ENCODE measurements at places on chromosomes 12 and 14.

DNA sequence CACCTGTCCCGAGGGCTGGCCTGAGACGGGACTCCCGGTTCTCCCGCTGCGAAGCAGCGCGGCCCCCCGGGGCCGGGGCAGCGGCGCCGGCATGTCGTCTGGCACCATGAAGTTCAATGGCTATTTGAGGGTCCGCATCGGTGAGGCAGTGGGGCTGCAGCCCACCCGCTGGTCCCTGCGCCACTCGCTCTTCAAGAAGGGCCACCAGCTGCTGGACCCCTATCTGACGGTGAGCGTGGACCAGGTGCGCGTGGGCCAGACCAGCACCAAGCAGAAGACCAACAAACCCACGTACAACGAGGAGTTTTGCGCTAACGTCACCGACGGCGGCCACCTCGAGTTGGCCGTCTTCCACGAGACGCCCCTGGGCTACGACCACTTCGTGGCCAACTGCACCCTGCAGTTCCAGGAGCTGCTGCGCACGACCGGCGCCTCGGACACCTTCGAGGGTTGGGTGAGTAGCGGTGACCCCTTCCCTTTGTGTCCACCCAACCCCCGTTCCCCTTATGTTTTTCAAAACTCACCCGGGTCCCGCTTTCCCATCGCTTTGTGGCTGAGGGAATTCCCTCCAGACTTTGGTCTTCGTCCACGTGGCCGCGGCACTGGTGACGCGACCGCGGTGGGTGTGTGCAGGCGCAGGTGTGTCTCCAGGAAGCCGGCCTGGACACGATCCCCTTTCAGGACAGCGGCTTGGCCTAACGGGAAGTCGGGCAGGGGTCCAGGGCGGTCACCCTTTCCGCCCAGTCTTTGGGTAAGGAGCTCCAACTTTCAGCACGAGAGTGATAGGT lies 826 bp downstream of the PRKCH start:
- no peak for DNase-seq

DNA sequence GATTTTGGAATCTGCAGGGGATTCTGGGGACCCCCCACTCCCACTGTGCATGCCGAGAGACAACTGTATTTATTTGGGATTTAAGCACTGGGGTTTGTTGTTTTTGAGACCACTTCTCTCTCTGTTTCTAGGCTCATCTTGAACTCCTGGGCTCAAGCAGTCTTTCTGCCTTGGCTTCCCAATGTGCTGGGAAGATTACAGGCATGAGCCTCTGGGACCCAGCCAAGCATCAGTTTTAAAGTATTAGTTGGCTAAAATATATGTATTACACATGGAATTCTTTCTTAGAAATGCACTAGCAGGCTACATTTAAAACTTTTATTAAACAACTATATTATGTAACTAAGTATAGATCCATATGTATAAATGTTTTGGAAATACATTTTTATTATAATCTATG lies 78.3 kb downstream of the AEBP2 start:
- DNase-seq, result no peak

- no peak for DNase-seq
These were observed 66.6 kb downstream of the DAAM1 start for GRCh38 chr14:59254911-59255545.

DNA sequence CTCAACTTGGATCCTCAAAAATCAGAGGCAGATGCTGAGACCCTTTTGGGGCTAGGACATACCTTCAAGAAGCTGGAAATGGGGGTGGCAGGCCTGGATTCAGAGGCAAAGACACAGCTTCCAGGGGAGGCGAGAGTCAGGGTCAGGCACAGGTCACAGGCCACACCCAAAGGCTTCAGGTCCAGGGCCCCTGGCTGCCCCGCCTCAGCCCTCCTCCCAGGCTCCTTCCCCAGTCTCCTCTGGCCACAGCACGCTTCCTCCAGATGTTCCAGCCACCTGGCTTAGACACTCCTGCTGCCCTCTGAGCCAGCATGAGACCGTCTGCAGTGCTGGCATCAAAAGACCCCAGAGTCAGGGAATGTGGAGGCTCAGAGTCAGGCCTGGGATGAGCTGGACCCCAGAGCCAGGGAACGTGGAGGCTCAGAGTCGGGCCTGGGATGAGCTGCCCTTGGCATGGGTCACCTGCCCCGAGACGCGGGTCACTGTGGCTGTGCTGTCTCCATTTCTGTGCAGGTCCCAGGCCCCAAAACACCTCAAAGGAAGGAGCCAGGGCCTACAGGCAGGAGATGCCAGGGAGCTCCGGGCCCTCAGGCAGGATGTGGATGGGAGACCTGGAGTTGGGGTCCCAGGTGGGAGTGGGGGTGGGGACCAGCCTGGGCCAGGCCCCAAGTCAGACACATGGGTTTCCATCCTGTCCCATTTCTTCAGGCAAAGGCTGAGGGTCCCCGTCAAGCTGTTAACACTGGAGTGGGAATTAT lies 58.9 kb downstream of the DIO3 start:
- DNase-seq, result no peak

GRCh38 chr14:103518422-103519042 lies 4.1 kb downstream of the CKB start:
- DNase-seq, result peak; percentile 48

- no peak for DNase-seq
These were observed 45.6 kb upstream of the EGLN3 start for GRCh38 chr14:33996462-33996861.

DNA sequence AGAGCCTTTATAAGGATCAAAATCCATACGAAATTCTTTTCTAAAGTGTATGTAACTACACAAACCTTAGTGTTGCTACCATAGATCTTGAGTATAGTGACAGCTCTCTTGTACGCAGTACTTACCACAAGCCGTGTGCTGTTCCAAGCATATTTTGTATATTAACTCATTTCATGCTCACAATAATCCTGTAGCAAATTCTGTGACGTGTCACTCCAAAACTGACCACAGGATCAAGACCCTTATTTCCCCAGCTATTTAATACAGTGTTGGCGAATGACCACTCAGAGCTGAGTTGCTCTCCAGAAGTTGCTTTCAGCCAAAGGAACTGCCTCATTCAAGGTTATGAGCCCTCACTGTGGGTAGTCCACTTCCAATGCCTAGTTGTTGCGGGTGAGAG lies 169.8 kb downstream of the BTG1 start:
- no peak for DNase-seq

GRCh38 chr14:31414190-31414833 lies 6.0 kb downstream of the HEATR5A start:
- DNase-seq, result no peak

DNA sequence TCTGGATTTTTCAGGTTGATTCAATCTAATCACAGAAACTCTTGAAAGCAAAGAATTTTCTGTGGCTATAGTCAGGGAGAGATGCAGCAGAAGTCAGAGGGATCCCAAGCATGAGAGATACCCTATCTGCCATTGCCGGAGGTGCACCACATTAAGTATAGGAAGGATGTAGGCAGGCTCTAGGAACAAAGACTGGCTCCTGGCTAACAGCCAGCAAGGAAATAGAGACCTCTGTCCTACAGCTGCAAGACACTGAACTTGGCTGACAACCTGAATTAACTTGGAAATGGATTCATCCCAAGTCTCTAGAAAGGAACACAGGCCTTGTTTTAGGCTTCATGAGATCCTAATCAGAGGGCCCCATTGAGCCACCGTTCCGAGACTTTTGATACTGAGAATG lies 364.9 kb upstream of the FLRT2 start:
- DNase-seq, result no peak

DNA sequence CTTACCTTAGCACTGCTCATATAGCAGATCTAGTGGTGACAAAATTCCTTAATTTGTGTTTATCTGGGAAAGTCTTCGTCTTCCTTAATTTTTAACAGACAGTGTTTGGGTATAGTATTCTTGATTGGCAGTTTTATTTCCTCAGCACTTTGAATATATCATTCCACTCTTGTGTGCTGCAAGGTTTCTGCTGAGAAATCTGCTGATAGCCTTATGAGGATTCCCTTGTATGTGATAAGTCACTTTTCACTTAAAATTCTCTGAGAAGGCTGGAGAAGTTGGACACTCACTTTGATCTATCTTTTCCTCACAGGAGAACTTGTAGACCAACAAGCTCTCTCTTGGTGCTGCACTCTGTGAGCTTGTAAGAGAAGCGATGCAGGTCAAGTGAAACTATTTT lies 306.1 kb upstream of the RTL1 start:
- DNase-seq, result no peak

DNA sequence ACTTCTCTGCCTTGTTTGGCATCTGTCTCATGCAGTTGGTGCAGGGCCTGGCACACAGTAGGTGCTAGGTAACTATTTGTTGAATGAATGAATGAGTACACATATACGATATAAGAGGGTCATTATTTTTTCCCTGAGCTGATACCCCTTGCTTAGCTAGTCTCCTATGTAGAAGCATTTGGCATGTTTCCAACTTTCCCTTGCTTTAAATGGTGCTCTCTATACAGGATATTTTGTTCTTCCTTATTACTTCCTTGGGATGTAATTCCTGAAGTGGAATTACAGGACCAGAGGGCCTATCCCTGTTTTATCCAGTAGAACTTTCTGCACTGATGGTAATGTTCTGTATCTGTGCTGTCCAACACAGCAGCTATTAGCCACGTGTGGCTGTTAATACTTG lies 250.1 kb upstream of the PWP1 start:
- DNase-seq, result no peak

- DNase-seq, result no peak
These were observed 98.4 kb downstream of the RMST start for GRCh38 chr12:97560786-97561618.

- DNase-seq, result no peak
These were observed 2.1 kb upstream of the CCT2 start for GRCh38 chr12:69583203-69583602.

DNA sequence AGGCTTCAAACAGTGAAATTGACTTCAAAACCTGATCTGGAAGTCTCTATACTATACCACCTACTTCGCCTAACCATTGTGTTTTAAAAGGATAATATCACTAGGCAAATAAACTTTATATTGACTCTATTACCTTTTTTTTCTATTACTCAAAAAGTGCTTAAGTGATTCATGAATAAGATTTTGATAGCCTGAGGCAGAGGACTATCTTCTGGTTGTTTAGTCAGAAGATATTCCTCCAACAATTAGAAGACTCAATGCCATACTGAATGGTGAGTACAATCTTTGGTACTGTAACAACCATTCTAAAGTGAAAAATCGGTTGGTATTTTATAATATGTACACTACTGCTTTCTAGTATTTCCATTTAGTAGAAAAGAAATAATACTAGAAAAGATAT lies 22.8 kb downstream of the SLC6A15 start:
- no peak for DNase-seq

DNA sequence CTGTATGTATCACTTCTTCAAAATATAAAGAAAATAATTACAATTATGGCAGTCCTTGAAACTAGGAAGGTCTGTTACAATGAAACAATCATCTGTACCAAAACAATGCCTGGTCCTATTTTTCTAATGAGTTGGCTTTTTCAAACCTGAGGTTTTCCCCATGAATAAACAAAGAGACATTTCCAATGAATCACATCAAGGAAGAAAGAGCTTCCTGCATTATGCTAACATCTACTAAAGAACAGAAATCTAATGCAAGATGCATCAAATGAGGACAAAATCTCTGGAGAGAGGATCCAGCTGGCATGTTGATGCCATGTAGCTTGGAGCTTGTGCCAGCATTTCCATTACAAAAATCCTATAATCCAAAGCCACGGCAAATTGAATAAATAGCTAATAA lies 29.3 kb downstream of the NIN start:
- no peak for DNase-seq

DNA sequence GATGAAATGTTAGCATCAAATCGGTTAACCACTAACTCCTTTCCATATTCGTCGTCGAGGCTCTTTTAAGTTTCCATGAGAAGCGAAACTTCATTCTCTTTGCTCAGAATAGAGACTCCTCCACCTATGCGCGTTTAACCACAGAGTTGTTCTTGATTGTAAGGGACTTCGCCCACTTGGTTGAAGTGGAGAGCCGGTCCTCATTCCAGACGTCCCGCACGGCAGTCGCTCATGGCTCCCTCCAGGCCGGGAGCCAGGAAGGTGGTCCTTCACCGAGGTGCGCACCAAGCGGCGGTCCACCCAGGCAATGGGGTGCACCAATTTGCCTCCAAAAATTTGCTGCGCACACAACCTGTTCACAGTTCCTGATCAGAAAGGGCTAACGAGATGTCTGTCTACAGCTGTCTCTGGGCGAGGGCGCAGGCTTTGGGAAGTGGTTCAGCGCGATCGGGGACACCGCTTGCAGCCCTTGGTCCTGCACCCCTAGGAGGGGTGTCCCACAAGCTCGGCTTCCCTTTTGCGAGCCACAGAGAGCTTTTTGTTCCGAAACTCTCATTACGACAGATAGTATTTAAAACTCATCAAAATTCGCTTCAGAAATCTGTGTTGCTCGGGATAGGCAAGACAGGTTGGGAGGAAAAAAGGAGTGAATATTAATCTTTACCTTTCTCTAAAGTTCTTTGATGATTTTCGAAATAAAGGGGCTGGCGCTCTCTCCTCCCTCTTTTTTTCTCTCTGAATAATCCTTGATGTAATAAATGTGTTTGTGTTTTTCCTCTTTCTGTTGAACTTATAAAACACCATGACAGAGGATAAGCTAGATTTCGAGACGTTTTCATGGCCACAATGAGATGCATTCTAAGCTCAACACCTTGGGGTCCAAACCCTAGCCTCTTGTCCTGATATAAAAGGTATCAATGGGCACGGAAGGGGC lies 6.4 kb upstream of the ALX1 start:
- no peak for DNase-seq

- no peak for DNase-seq
These were observed 19.6 kb upstream of the TMEM30B start for GRCh38 chr14:61300754-61301153.

DNA sequence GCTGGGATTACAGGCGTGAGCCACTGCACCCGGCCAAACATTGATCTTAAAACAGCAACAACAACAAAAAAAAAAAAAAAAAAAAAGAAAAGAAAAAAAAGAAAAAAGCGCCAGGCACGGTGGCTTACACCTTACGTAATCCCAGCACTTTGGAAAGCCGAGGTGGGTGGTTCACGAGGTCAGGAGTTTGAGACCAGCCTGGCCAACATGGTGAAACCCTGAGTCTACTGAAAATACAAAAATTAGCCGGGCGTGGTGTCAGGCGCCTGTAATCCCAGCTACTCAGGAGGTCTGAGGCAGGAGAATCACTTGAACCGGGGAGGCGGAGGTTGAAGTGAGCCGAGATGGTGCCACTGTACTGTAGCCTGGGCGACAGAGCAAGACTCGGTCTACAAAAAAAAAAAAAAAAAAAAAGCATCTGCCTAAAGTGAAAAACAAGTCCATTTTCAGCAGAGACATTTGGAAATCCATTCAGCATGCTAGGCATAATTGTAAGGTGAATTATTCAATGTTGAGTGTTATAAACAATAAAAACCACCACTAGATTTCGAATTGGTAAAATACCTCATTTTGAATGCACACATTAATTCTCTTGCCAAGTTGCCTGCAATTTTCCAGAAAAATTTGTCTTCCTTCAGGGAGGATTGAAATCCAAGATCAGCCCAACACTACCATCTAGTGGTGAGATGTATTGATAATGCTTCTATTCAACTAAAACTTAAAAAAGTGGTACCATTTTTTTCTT lies 8.0 kb upstream of the CERS5 start:
- no peak for DNase-seq

- DNase-seq, result no peak
These were observed 288.4 kb downstream of the CACNA1C start for GRCh38 chr12:2341051-2341751.

GRCh38 chr14:69370061-69370460 lies 28.0 kb downstream of the ERH start:
- no peak for DNase-seq

GRCh38 chr12:645563-646071 lies 17.6 kb downstream of the NINJ2 start:
- no peak for DNase-seq

- DNase-seq, result no peak
These were observed 839.1 kb downstream of the NRXN3 start for GRCh38 chr14:79009286-79009685.
